ENCODE measurements at places on chromosomes 2 and 18.

GRCh38 chr2:138956116-138956515 lies 175.9 kb upstream of the NXPH2 start:
- no peak for DNase-seq

DNA sequence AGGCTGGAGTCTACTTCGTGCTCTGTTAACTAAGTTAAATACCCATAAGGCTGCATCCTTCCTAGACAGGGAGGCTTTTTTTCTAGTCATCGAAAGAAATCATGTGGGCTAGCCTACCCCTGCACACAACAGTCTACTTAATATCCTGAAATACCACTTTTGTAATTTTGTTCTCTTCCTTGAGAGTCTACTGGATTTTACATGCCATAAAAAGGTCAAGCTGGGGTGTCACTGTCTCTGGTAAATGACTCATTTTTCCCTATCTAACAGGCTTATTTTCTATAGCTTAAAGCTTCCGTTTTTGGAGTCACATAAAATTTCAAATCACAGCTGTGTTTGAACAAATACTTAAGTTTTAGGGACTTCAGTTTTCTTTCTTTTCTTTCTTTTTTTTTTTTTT lies 10.7 kb upstream of the STAM2 start:
- no peak for DNase-seq

DNA sequence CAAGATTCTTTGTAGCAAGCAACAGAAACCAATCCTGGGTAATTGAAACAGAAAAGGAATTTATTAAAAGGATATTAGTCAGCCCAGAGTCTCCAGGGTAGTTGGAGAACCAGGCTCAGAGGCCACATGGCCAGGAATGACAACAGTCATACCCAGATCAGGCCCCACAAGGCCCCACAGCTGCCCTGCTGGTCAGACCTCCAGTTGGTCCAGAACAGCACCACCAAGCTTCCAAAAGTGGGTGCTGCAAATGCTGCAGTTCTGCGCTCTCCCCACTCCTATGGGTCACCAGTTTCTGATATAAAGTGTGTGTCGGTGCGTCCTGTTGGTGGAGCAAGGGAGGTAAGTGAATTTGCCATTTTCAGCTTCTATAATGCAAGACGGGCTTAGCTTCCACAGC lies 29.9 kb downstream of the KLHL29 start:
- DNase-seq: no peak

DNA sequence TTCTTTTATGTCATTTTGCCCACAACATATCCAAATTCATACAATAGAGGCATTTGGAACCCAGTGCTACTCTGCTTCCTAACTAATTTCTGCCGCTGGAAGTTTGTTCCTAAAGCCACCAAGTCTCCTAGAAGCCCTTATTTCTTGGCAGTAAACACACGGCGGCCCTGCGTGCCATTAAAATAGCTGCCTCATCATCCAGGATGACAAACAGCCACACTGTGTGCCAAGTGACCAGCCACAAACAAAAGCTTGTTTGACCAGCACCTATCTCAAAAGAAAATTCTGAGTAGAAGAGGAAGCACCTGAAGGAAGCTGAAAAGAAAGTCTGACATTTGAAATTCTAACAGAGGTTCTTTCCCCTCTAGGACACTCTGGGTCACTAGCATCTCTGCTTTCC lies 64.2 kb downstream of the BCL11A start:
- DNase-seq: no peak

DNA sequence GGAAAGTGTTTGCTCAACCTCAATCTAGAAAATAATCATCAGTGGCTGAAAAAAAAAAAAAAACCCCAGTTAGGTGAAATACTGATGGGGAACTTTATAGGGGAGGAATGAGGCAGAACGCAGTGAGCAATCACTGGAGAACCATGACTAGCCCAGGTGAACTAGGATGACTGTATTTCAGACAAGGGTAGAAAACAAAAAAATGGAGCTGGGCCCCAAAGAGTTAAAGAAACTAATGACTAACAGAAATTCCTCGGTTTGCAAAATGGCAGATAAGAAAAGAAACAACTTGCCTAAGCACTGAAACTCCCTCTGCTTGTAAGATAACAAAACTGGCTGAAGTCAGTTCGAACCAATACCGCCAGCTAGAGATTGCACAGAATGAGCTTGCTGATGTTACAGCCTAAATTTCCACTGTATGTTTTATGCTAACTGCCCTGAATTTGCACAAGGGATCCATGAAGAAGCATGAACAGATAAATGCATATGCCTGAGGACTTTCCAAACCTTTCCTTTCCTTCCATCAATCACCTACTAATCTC lies 245.9 kb downstream of the METTL4 start:
- no peak for DNase-seq

DNA sequence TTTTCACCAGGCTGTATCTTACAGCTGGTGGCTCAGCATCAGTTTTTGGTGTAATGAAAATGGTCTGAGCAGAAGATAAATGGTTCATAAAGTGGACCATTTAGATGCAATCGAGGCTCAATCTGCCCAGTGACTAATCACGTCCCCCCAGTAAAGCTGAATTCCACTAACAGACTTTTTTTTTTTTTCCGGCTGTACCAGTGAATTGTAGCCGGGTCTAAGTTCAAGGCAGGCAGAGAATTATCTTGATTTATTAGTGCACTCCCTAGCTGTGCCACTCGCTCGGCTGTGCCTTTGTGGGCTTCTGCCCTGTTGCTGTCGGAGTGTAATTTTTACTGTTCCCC lies 215.1 kb upstream of the POU3F3 start:
- DNase-seq: no peak

DNA sequence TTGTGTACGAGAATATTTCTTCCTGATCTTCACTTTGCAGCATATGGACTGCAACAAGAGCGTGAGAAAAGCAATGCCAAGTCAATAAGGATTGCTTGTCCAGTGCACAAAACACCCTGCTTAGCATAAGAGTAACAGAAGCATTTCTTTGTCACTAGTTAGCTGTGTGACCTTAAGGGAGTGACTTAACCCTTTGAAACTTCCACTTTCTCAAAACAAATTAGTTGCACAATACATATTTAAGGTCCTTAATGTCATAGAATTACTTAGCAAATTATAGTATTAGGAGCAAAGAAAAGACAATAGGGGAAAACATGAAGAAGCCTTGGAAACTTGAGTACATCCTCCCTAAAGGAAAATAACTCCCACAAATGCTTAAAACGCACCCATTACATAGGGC lies 230.1 kb downstream of the RNF152 start:
- no peak for DNase-seq

DNA sequence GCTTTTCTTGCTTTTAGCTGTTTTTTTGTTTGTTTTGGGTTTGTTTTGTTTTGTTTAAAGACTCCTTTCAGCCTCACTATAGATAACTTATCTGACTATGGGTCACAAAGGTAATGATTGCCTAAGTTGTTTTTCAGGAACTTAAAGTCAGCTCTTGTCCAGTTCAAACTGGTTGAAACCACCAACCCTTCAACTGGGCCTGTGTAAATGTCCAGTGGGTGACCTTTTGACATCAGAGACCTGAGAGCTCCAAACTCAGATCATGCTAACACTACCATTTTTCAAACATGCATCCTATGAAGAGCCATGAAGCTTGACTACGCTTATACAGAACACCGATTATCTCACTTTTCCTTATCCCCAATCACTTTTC lies 144.6 kb upstream of the RMP24 start:
- no peak for DNase-seq

DNA sequence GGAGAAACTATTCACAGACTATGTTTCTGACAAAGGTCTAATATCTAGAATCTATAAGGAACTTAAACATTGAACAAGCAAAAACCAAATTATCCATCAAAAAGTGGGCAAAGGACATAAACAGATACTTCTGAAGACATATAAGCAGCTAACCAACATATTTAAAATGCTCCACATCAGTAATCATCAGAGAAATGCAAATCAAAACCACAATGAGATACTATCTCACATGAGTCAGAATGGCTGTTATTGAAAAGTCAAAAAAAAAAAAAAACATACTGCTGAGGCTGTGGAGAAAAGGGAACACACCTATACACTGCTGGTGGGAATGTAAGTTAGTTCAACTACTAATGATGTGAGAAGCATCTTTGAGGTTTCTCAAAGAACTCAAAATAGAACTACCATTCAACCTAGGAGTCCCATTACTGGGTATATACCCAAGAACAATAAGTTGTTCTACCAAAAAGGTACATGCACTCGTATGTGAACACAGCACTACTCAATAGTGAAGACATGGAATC lies 220.4 kb upstream of the TFPI start:
- DNase-seq: no peak

- DNase-seq: no peak
Measured at GRCh38 chr2:75619956-75620740, 26.4 kb upstream of the MRPL19 start.

GRCh38 chr2:12004713-12005112 lies 258.3 kb downstream of the LPIN1 start:
- no peak for DNase-seq

All from muscle of arm (tissue), 14 donors.